ENCODE measurements at places on chromosomes 1 and 21.

- no peak for DNase-seq
Measured at GRCh38 chr1:189438808-189439207, 1038.9 kb downstream of the BRINP3 start.

DNA sequence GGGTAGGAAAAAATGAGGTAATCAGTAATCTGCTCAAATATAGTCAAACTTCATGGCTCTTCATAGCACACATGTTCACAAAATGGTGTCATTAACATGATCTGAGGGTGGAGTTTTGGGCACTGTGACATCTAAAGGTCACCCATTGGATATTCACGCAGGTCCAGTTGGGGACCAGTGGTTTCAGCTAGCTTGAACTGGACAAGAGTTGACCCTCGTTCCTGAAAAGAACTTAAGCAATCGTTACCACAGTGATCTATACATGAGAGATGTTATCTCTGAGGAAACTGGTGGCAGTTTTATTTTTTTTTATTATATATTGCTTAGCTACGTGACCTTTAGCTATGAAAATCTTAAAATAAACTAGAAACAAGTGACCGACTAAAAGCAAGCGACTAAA is 3.0 kb upstream of the OR2C3 start:
- no peak for DNase-seq

GRCh38 chr1:169119405-169119804 is 12.9 kb downstream of the ATP1B1 start:
- no peak for DNase-seq

DNA sequence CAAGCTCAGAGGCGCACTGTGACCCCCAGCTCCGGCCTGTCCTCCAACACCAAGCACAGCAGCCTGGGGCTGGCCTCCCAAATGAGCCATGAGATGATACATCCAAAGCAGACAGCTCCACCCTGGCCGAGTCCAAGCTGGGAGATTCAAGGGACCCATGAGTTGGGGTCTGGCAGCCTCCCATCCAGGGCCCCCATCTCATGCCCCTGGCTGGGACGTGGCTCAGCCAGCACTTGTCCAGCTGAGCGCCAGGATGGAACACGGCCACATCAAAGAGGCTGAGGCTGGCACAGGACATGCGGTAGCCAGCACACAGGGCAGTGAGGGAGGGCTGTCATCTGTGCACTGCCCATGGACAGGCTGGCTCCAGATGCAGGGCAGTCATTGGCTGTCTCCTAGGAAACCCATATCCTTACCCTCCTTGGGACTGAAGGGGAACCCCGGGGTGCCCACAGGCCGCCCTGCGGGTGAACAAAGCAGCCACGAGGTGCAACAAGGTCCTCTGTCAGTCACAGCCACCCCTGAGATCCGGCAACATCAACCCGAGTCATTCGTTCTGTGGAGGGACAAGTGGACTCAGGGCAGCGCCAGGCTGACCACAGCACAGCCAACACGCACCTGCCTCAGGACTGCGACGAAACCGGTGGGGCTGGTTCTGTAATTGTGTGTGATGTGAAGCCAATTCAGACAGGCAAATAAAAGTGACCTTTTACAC is 29.1 kb downstream of the SLC19A1 start:
- DNase-seq = no peak

DNA sequence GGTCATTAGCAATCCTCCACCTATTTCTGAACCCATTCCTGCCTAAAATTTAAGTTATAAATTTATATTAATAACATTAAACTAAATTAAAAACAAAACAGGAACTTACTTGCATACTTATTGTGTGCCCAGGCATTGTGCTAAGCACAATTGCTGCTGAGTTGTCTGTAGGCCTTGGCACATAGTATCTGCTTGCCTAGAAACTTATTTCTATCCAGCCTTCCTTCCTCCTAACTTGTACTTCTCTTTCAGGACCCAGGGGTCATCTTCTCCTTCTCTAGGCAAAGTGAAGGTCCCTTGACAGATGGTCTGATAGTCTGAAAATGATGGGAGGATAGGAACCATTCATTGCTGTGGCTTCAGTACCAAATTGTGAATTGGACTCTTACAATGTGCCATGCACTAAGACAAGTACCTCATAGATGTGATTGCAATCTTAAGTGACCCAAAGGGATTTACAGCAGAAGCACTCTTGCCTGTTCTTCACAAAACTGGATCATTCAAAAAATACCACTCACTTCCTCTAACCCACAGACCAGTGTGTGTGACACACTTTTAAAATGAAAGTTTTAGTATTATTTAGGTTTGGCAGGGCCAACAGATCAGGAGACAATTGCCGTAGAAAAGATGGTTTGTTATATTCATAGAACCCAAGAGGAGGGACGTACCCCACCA is 10.3 kb upstream of the CD101 start:
- DNase-seq = no peak
